Endodermal cell (in vitro differentiated cells): ENCODE measurements at places on chromosomes 7 and 10. TPM values are rescaled to one million over a fixed set of nuclear protein-coding genes. Genes with fewer than 3 reads are reported as not detected.

Gene SLC26A3
- total RNA-seq = not detected in 2 replicates

Gene ACTL6B
- total RNA-seq = not detected in 3 replicates

Gene GSTO2
- 17.7 to 22.2 TPM (median 18.8 TPM) in 3 replicates for total RNA-seq

Gene TFPI2
- 2.3 and 2.7 TPM in 2 replicates for total RNA-seq

Gene PKD2L1
- not detected in 3 replicates for total RNA-seq

Gene METTL27
- 18.2 to 24.2 TPM (median 22.2 TPM) in 3 replicates for total RNA-seq

Gene NUTM2B
- 0.27 and 0.35 TPM in 2 replicates for total RNA-seq

Gene CTAGE15
- 1.9 and 2.4 TPM in 2 replicates for total RNA-seq

Gene CC2D2B
- total RNA-seq = 0.33 to 0.84 TPM (median 0.84 TPM) in 3 replicates

Gene ADAM22
- 8.1 and 10.9 TPM in 2 replicates for total RNA-seq

Gene GPR37
- 32.8 and 33.1 TPM in 2 replicates for total RNA-seq

- DNase-seq = peak; percentile 54
Observed at GRCh38 chr7:131655447-131655846, 99.0 kb upstream of the PODXL start.

DNA sequence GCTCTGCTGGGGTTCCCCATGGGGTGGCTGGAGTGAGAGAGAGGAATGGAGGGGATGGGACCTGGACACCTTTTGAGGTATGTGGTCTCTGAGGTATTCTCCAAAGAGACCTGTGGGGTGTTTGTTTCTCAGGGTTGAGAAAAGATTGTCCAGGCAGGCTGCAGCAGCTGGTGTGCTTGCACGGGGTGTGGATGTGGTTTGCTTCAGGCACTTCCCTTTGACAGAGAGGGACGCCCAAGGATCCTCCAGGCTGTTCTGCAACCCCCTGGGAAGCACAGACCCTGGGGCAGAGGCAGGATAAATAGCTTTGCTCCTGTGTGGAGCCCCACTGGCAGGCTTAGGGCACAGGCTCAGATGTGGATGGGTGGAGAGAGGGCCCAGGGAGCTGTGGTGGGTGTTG lies 115.1 kb upstream of the AGK start:
- no peak for DNase-seq

DNA sequence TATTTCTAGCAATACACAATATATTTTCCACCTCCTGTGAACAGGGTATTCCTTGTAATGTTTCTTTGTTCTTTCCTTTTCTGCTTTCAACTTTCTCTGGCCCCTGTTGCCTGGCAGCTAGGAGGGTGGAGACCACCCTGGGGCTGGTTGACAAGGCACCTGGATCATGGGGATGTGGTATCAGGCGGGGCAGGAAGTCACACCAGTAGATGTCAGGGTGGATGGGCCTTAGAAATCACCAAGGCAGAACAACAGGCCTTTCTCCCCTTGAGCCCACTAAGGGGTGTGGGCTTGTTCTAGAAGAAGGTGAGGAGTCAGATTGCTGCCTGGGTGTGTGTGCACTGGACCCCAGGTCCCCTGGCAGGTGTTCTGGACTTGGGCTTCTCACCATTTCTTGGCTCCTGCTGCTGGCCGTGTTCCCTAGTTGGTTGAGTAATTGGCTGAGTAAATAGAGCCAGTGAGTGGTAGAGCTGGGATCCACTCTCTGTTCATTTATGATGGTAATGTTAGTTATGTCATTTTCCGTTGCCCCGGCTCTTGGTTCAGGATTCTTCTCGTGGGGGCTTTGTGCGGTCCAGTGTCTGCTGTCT lies 24.9 kb downstream of the ZNF783 start:
- DNase-seq = no peak

GRCh38 chr7:25891591-25891990 lies 260.4 kb upstream of the NFE2L3 start:
- no peak for DNase-seq

- DNase-seq = no peak
Observed at GRCh38 chr10:82240408-82240807, 365.4 kb downstream of the NRG3 start.

- DNase-seq = no peak
Observed at GRCh38 chr10:125955766-125956165, 59.4 kb downstream of the FANK1 start.

GRCh38 chr7:107505997-107506673 lies 36.3 kb downstream of the GPR22 start:
- no peak for DNase-seq

DNA sequence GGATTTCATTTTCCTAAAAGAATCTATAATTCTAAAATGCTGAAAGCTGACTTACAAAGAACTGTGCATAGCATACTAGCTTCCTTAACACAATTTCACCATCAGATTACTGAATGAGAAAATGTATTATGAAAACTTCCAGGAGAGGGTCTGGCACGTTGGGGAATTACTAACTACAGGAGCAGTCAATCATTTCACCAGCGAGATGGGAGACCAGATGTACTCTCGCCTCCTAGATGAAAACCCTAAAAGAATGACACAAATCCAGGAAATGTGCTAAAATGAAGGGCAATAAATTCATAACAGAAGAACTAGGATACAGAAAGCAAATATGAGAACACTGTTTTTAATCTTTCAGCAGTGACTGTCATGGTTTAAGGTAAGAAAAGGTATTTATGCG lies 330.8 kb downstream of the ABCA13 start:
- no peak for DNase-seq

DNA sequence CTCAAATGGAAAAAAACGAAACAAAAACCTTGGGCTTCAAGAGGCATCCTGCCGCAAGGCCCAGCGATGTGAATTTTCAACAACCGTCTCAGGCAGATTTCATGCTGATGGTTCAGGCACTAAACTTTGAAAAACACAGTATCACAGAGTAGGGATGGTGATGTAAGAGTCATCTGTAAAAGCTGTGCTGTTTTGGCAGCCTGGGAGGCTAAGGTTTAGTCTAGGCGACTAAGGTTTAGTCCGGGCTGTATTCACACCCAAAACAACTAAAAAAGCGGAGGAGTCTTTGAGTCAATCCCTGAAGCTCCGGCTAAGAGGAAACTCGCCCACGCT lies 420 bp upstream of the MINPP1 start:
- no peak for DNase-seq

DNA sequence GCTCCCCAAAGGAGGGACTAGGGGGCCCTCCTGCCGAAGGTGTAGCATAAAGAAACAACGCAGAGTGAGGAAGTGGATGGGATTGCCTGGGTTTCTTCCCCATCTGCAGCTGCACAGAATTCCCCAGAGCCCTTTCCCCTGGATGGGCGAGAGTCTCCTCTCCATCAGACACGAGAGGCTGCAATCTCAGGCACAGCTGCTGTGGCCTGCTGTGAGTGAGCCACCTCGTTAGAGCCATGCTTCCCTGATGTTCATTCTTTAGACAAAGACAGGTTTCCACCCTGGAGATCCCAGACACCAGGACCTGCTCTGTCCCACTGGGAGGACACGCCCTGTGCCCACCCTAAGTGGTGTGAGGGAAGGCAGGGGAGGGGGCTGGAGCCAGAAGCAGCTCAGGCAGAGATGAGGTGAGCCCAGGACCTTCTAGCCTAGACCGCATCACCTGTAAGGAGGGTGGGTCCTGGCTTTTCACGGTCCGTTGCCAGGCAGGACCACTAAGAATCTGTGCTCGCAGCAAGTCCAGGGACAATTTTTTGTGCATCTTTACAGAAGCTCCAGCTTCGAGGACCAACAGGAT lies 268.6 kb upstream of the TCERG1L start:
- DNase-seq = no peak

DNA sequence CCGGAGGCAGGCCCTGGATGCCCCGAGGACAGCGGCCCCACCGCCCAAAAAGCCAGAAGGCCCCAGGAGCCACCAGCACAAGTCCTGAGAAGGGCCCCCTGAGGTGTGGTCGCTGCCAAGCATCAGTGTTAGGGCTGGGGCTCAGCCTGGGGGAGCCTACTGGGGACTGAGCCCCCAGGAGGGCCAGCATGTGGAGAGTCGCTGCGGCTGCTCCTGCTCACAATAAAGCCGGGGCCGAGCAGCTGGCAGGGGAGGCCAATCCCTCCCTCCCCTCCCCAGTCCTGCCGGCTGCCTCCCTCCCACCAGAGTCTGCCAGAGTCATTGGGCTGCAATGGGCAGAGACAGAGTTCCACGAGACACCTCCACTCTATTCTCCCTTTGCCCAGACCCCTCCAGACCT lies 3.1 kb upstream of the ASIC3 start:
- no peak for DNase-seq

- peak; percentile 49 for DNase-seq
Observed at GRCh38 chr7:120989257-120990220, 1.0 kb downstream of the CPED1 start.

- no peak for DNase-seq
Observed at GRCh38 chr7:15801551-15801950, 115.1 kb upstream of the MEOX2 start.

GRCh38 chr7:6437251-6437650 lies 10.5 kb downstream of the DAGLB start:
- no peak for DNase-seq

GRCh38 chr10:26440088-26440470 lies 1.9 kb downstream of the APBB1IP start:
- DNase-seq = no peak

- DNase-seq = no peak
Observed at GRCh38 chr7:106591146-106591545, 69.8 kb downstream of the CCDC71L start.
